ENCODE measurements at places on chromosomes 13 and 19. TPM values are rescaled to one million over a fixed set of nuclear protein-coding genes. Genes with fewer than 3 reads are reported as not detected.

Gene UBAC2
- total RNA-seq = 60.8 TPM

DNA sequence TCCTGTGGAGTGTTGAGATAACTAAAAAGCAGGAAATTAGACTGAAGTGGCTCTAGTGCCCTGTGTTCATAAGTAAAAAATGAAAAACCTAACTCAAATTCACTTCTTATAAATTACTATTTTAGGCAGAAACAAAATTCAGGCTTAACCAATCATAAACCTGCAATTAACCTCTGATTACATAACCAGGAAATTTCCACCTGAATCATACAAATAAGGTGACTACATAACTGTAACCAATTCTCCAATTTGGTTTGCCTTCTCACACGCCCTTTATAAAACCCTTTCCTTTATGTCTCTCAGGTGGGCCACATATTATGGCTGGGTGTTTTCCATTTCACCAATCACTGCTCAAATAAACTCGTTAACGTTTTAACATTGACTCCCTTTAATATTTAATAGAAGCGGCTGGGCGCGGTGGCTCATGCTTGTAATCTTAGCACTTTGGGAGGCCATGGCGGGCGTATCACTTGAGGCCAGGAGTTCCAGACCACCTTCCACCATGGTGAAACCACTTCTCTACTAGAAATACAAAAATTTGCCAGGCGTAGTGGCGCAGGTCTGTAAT lies 22.9 kb upstream of the ZNF724 start:
- no peaks in the 10 kb centered on the region for H3K27me3 ChIP-seq
- H3K4me1 ChIP-seq = peaks cover 24% of the 10 kb centered on the region
- peak overlapping the region; percentile 95 for H3K27ac ChIP-seq
- peaks cover 51% of the 10 kb centered on the region for H3K36me3 ChIP-seq
- DNase-seq = peak; percentile 44
- H3K4me3 ChIP-seq = peak overlapping the region; percentile 94

GRCh38 chr19:18300930-18301717 lies 19.7 kb upstream of the JUND start:
- H3K4me1 ChIP-seq = peaks cover 42% of the 10 kb centered on the region
- peaks cover 29% of the 10 kb centered on the region for H3K36me3 ChIP-seq
- H3K4me3 ChIP-seq = peak overlapping the region; percentile 17
- H3K27ac ChIP-seq = peak overlapping the region; percentile 71
- H3K27me3 ChIP-seq = no peaks in the 10 kb centered on the region

Gene GPC6
- not detected for total RNA-seq

DNA sequence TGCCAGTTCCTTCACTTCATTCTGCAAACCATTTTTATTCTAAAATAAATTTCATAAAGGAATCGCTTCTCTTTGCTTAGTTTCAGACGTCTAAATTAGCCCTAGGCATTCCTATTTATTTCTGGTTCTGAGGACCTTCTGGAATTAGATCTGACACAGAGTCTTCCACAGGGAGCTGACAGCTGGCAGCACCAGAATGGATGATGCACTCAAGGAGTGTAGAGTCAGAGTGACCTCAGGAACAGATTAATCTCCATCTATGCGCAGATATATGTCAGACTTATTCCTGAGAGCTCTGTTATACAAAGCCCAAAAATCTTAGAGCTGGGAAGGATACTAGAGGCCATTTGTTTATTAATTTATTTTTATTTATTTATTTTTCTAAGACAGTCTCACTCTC lies 450.8 kb downstream of the HS6ST3 start:
- no peaks in the 10 kb centered on the region for H3K27me3 ChIP-seq
- no peaks in the 10 kb centered on the region for H3K36me3 ChIP-seq
- H3K4me3 ChIP-seq = no peak overlapping the region
- H3K4me1 ChIP-seq = no peaks in the 10 kb centered on the region

Gene GRK1
- total RNA-seq = not detected

GRCh38 chr19:44024900-44025216 lies 321 bp upstream of the ZNF222 start:
- H3K4me1 ChIP-seq = peaks cover 15% of the 10 kb centered on the region
- H3K4me3 ChIP-seq = peak overlapping the region; percentile 89
- DNase-seq = no peak

DNA sequence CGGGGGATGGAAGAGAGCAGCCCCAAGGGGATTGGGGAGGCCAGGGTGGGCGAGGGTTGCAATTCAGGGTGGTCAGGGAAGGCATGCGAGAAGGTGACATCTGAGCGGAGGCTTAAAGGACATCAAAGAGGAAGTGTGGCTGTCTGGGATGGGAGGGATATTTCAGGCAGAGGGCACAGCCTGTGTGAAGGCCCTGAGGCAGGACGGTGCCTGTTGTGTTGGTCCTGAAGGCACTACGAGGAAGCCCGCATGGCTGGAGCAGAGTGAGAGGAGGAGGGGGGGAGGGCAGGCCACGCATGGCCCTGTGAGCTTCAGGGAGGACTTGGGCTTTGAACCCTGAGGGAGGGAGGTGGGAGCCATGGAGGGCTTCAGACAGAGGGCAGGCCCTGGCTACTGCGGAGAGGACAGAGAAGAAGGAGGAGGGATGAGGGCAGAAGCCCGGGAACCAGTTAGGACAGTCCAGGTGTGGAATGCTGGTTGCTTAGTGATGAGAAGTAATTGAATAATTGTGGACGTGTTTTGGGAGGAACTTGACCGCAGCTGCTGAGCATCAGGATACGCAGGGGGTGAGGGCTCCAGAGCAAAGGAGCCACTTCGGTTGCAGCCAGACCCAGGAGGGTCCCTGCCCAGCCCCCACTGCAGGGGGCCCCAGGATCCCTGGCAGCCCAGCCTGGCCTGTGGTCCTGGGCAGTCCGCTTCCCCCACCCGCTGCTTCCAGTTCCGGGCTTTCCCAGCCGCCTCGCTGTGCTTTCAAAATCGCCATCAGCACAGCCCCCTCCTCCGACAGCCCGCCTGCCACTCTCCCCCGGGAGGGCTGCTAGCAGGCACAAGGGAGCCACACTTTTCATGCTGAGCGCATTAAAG lies 6.2 kb downstream of the TLE6 start:
- H3K27ac ChIP-seq = no peak overlapping the region
- no peak overlapping the region for H3K4me3 ChIP-seq
- no peak for DNase-seq

Gene LAMP1
- total RNA-seq = 72.3 TPM

DNA sequence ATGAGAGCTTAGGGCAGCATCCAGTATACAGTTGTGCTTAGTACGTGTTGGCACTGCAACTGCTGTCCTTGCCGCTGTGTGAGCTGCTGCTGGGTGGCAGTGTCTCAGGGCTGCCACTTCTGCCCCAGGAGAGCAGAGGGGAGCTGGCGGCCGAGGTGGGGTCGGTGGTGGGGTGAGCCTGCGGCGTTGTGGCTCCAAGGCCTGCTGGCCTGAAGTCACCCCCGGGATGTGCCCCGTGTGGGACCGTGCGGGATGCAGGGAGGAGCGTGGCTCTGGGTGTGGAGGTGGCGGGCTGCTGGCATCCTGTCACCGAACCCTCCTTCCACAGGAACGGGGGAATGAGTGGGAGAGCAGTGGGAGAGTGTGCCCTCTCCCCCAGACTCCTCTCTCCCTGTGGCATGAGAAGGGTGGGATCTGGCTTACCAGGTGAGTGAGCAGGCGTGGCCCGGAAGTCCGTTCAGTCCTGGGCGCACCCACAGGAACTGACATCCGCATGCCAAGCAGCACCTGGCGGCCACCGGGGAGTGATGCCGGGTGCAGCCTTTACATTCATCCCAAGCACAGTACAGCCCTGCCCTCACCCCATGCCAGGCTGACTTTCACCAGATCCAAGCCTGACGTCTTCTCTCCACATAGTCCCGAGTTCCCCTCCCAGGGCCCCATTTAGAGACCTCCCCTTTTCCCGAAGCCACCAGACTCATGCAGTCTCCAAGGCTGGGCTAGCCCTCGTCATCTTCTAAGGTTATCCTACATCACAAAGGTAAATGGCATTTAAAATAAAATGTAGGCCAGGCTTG lies 26.6 kb downstream of the MCF2L start:
- no peak overlapping the region for H3K4me3 ChIP-seq
- no peaks in the 10 kb centered on the region for H3K27me3 ChIP-seq
- H3K27ac ChIP-seq = no peak overlapping the region

- H3K4me1 ChIP-seq = no peaks in the 10 kb centered on the region
- H3K36me3 ChIP-seq = no peaks in the 10 kb centered on the region
- DNase-seq = no peak
- peaks cover 2% of the 10 kb centered on the region for H3K27me3 ChIP-seq
These were observed 106.3 kb downstream of the FGF9 start for GRCh38 chr13:21777166-21777565.

Gene ZNF146
- total RNA-seq = 75.6 TPM

DNA sequence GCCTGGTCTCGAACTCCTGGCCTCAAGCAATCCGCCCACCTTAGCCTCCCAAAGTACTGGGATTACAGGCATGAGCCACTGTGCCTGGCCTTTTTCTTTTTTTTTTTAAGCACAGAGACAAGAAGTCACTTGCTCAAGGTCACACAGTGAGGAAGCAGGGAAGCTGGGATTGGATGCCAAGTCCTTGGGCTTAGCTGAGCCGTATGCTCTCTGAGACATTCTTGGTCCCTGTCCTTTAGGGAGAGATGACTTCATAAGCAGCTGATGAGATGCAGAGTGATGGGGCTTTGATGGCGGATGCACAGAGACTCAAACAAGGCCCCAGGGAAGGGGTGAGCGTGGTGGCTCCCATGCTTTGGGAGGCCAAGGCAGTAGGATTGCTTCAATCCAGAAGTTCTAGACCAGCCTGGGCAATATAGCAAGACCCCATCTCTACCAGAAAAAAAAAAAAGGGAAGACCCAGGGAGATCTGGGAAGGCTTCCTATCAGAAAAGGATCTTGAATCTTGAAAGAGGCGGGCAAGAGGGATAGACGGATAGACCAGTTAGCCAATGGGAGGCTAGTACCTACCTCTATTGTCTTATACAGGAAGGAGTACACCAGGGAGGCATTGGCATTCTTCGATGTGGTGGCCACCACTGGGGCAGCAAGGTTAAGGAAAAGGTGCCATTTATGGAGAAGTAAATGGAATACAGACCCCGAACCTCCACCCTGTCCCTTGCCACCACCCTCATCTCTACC lies 3.9 kb downstream of the AP1M2 start:
- no peaks in the 10 kb centered on the region for H3K36me3 ChIP-seq
- no peak overlapping the region for H3K27ac ChIP-seq
- peaks cover 26% of the 10 kb centered on the region for H3K4me1 ChIP-seq
- H3K4me3 ChIP-seq = no peak overlapping the region
- peaks cover 13% of the 10 kb centered on the region for H3K27me3 ChIP-seq

Gene SHISA7
- not detected for total RNA-seq

- DNase-seq = no peak
- H3K4me1 ChIP-seq = no peaks in the 10 kb centered on the region
- no peaks in the 10 kb centered on the region for H3K36me3 ChIP-seq
- no peaks in the 10 kb centered on the region for H3K27me3 ChIP-seq
- no peak overlapping the region for H3K4me3 ChIP-seq
These were observed 547.7 kb upstream of the SLITRK1 start for GRCh38 chr13:84430015-84430414.

Gene COX7A1
- total RNA-seq = not detected

All from activated CD8-positive, alpha-beta memory T cell treated with anti-CD3 and anti-CD28 coated beads, Interleukin-2, amount 10 ng/mL, durations not matched to agents 7 days and 5 days (primary cell).